Breast epithelium (tissue), 4 donors: ENCODE measurements at places on chromosomes 7 and 10. TPM values are rescaled to one million over a fixed set of nuclear protein-coding genes. Genes with fewer than 3 reads are reported as not detected.

Gene NODAL
- total RNA-seq: not detected

Gene PAPOLB
- 0.33 TPM for total RNA-seq

Gene EGR2
- total RNA-seq: 4.3 TPM

Gene SFRP4
- total RNA-seq: 23.7 TPM

Gene SAMD9L
- 7.5 TPM for total RNA-seq

Gene NPM3
- 37.3 TPM for total RNA-seq

Gene KIFBP
- total RNA-seq: 29.1 TPM

DNA sequence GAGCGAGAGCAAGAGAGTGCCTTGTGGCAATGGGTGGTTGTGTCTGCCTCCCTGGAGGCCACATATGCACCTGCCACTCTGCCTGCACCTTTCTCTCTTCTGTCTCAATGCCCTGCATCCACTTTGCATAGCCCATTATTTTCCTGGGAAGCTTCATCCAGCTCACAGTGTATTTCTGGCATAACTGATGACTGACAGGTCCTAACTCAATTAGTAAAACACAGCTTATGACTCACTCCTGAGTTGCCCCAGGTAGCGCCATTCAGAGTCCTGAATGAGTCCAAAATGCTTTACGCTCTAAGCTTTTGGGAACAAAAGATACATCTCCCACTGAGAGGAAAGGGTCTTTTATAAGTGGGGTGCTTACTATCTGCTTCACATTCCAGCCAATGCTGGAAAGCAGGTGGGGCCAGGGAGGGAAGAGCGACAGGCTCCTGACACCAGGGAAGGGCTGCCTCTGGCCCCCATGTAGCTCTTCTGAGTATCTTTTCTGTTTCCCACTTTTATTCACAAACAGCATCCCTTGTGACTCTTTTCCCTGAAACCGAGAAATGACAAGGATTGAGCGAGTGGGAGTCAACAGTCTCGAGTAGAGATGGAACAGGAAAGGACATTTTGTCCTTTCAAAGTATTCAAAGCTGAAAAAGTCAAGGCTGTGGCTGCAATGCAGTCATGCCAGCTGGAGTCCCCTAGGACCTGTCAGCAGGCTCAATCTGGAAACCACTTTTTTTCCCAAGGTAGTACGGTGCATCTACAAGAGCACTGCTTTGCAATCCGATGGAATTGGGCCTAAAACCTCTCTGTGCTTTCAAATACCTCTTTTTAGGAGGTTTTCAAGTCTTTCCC lies 479.3 kb upstream of the PODXL start:
- DNase-seq: no peak

- no peak for DNase-seq
Measured at GRCh38 chr7:5657901-5658300, 123.6 kb downstream of the RNF216 start.

DNA sequence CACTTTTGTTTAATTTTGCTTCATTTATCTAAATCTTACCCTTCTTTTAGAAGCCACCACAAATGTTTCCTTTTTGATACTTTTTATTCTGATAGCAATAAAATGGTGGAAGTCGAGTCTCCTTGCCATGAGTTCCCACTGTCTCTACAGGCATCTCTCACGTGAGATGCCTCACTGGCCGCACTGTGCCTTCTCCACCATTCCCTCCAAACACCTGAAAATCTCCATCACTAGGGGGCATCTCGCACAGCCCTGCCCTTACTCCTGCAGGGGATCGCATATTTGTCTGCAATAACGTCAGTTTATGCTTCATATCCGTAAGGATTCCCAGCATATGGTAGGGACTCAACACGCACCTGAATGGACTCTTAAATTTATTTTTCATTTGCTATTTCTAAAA lies 56.3 kb upstream of the NCAPG2 start:
- DNase-seq: no peak

DNA sequence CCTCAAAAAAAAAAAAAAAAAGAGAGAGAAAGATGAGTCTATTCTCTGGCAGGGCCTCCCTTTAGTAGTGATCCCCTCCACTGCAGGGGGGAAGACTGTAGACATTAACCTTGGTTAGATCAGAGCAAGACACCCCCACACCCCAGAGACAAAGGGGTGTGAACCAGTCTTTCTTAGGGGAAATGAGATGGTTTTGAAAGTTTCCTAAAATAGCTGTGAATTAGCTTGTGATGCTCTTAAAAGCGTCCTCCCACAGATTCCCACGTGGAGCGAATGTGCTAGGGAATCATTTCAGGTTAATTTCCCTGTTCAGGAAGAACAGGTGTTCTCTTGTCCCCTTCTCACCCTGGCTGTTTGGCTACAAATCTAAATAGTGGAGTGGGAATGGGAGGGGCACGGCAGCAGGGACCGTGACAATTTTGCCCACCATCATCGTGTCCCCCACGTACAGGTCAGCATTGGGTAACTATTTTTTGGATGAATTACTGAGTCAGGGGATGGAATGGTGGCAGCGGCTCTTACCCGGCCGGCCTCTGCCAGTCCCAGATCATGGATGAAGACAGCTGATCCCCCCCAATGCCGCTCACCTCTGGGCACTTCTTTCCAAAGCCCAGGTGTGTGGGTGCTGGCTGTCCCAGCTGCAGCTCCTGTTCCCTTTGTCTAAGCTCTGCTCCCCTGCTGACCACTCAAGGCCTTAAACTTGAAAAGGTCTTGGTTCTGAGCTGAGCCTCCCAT lies 152.9 kb downstream of the CCDC3 start:
- no peak for DNase-seq

DNA sequence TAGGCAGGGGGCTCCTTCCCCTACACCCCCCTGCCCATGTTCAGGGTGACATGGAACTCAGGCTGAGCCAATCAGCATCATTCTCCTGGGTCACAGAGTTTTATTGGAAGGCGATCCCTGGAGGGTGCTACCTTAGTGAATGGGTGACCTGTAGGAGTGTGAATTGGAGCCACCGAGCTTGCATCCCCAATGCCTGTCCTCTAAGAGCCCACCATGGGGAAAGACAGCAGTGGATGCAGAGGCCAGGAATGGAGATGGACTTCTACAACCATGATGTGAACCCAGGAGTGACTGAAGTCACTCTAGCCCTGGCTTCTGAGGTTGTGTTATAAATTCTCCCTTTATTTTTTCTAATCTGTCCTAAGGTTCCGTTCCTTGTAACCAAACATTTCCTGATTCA lies 89.4 kb downstream of the CCDC71L start:
- no peak for DNase-seq

- DNase-seq: no peak
Measured at GRCh38 chr7:1123715-1124114, 35.8 kb downstream of the GPER1 start.

DNA sequence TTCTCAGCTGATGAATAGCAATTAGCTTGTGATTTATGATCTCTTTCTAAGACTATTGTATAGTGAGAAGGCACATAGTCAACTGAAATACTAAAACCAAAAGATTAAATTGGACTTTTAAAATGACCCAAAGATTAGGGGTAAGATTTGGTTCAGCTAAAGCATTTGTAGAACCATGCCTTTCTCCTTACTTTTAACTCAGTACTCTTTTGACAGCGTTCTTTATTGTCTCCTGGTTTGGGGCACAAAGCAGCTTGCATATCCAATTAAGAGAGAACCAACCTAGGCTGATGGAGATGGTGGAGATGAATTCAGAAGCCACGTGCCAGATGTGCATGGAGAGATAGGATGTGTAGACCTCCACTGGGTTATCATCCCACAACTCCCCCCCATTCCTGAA lies 45.8 kb downstream of the FHIP2A start:
- no peak for DNase-seq

GRCh38 chr10:24571870-24572450 lies 151.7 kb downstream of the ARHGAP21 start:
- no peak for DNase-seq

DNA sequence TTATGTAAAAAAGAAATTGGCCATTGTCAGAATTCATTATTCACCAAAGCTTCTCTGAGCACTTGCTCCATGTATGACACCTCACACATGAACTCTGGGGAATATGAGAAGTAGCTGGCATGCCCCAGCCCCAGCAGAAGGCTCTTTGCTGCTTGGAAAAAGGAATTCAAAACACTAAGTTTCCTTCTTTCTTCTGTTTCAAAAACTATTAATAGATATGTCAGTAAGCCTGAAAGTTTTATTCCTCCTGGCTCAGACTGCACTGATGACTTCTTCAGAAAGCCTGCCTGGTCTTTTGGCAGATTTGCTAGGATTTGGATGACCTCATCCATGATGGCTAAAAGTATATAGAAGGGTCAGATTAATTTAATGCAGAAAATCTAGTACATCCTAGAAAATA lies 511.0 kb downstream of the GFRA1 start:
- no peak for DNase-seq

GRCh38 chr10:75428434-75429158 lies 2.8 kb upstream of the LRMDA start:
- DNase-seq: no peak

- no peak for DNase-seq
Measured at GRCh38 chr10:33734393-33735155, 400.1 kb upstream of the NRP1 start.

- no peak for DNase-seq
Measured at GRCh38 chr10:34813626-34814222, 1.4 kb downstream of the PARD3 start.
